ENCODE measurements at places on chromosomes 5 and 9.
A peak's percentile ranks its signal among the peaks of the same experiment; 100 is the strongest.

- no peak for DNase-seq
Measured at GRCh38 chr9:127614961-127615360, 2.9 kb downstream of the STXBP1 start.

GRCh38 chr5:131647048-131647769, 12.2 kb upstream of the RAPGEF6 start:
- DNase-seq: no peak

GRCh38 chr9:85258236-85258635, 483.5 kb downstream of the AGTPBP1 start:
- DNase-seq: no peak

- no peak for DNase-seq
Measured at GRCh38 chr5:62671479-62671878, 92.9 kb downstream of the LRRC70 start.

DNA sequence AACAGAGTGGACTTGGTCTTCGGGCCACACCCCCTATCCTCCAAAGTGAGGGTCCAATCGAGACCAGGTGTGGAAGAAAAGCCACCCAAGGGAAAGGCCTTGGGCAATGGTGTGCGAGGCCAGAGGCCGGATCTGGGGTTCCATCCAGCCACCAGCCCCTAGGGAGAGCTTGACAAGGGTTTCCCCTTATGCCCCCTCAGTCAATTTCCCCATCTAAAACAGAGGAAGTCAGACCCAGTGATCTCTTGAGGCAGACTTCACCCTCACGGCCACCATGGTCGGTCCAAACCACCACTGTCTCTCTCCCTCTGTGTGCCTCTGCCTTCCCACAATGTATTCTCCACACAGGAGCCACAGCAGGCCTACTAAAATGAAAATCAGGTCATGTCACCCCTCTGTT, 82.9 kb downstream of the C5orf15 start:
- no peak for DNase-seq

DNA sequence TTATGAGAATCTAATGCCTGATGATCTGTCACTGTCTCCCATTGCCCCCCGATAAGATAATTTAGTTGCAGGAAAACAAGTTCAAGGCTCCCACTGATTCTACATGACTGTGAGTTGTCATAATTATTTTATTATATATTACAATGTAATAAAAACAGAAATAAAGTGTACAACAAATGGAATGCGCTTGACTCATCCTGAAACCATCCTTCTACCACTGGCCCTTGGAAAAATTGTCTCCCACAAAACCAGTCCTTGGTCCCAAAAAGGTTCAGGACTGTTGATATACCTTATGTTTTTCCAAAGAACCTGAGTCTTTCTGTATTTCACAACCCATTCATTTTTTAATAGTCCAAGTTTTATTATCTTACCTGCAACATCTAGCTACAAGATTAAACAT, 403.5 kb downstream of the TAF11L14 start:
- no peak for DNase-seq

GRCh38 chr5:12099296-12099695, 195.1 kb upstream of the CTNND2 start:
- no peak for DNase-seq

GRCh38 chr9:7970681-7971330, 171.2 kb upstream of the DMAC1 start:
- DNase-seq: no peak

- DNase-seq: no peak
Measured at GRCh38 chr5:173760461-173761177, 127.5 kb upstream of the CPEB4 start.

DNA sequence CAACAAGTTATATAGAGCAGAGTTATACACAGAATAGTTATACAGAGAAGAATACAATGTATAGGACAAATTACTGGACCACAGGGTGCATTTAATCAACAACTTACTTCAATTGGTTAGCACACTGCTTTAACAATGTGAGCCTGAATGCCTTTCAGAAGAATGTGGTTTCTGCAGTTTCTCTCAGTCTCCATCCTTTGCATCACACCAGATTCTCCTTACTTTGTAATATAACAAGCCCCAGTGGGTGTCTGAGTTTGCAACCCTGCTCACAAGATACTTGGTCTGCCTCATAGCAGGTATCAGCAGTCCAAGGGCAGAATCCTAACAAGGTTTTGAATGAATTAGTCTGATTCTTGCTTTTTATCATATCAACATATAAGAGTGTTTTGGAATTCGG, 114.6 kb downstream of the GABRB2 start:
- DNase-seq: no peak

- no peak for DNase-seq
Measured at GRCh38 chr5:164206196-164206595, 700.8 kb downstream of the MAT2B start.

DNA sequence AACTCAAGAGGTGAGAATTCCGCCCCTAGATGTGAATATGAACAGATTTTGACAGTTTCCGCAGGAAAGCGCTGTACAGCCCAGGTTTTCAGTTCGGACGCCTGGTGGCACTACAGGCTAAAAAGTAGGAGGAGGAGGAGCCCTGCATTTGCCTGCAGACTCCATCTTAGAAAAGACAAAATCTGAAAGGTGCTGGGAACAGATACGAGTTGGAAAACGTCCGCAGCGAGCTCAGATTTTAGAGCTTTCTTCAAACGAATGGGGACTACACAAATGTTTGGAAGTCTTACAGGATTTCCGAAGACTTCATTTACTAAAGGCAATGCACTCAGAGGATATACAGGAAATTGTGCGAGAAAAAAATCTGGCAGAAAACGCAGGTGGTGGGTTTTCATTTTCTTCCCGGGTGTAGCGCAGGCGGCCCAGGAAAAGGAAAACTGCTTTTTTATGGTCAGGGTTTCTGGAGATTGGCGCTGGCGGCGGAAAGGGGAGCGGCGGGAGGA, 9.9 kb upstream of the PCDHB2 start:
- peak; percentile 70 for DNase-seq

DNA sequence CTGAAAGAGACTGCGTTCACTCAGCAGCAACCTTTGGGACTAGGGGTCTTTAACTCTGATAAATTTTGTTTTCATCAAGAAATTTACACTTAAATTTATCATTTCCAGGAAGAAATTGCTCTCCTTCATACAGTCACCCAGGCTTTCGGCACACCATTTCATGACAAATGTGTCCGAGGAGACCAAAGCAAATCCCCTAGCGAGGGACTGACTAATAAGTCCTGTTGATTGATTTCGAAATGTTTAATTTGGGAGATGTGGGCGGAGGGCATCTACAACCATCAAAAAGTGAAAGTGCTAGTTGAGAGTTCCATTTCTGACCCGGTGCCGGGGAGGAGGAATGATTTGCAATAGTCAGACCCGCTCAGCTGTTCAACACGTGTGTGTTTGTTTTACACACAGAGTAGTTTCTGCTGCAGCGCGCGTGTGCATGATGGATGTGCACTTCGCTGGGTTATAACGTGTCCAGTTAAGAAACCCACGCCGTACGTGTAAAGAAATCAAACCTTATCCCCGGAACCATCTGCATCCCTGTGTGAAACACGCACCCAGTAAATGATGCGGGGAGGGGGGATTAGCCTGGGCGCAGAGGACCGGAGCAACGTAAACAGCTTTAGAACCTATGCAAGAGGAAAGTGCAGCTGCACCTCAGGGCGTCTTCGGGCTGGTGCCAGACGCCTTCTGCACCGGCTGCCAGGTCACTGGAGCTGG, 845 bp upstream of the NR4A3 start:
- peak; percentile 40 for DNase-seq

GRCh38 chr5:86118542-86118941, 499.2 kb upstream of the COX7C start:
- no peak for DNase-seq

DNA sequence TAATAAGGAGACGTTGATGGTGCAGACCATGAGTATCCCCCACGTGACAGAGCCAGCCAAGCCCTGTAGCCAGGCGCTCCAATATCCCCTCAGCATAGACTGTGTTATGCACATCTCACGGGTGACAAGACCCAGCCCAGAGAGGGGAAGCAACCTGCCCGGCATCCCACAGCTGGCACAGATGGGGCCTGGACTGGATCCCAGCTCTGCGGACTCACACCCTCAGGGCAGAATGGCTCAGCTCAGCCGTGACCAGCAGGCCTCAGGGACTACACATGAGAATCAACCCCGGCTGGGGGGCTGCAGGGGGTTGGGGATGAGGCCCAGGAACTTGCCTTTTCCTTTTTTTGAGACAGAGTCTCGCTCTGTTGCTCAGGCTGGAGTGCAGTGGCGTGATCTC, 11.7 kb downstream of the FIBCD1 start:
- no peak for DNase-seq

- DNase-seq: no peak
Measured at GRCh38 chr5:95923918-95924544, 37.6 kb downstream of the ELL2 start.

DNA sequence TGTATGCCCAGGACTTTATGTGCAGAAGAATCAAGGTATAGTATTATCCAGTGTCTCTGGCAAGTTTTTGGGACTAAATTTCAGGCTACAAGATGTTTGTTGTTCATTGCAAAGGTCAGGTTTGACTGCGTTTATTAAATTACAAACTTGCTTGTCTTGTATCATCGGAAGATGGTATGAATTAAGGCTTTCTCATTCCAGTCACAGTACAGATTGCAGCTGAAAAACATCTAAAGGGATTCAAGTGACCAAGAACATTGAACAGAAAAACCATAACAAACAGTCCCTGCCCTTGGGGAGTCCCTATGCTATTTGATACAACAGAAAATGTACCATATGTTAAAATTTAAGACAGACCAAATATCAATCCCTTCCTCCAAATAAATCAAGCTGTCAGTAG, 244.7 kb upstream of the TNC start:
- no peak for DNase-seq

DNA sequence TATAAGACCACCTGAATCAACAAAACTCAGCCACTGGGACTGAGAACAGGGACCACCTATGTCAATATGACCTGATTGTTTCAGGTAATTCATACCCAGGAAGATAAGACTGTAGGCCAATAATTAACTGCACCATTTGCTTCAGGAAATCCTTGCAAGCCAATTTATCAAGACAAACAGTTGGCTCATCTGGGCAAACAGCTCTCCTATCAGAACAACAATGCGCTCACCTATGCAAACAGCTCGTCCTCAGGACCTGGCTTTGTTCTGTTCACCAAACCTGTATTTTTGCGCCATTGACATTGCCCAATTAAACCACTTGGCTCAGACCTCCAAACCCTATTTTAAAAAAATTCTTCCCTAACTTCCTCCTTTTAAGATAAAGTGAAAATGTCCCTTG, 92.3 kb upstream of the MARCHF11 start:
- no peak for DNase-seq

DNA sequence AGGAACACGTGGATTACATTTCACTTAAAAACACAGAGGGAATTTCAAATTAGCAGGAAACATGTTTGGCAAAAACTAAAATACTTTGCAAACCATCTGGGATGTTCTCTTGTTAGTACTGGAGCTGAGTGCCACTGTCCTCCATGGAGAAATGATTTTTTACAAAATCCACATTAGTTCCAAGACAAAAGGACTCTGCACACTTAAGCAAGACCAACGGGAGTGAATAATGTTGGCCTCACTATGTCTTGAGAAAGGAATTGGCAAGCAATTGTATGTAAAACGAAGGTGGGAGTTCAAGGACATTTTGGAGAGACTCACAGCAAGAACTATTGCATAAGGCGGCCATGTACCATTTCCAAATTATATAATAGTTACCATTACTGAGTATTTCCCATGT, 547.5 kb downstream of the EBF1 start:
- DNase-seq: no peak

DNA sequence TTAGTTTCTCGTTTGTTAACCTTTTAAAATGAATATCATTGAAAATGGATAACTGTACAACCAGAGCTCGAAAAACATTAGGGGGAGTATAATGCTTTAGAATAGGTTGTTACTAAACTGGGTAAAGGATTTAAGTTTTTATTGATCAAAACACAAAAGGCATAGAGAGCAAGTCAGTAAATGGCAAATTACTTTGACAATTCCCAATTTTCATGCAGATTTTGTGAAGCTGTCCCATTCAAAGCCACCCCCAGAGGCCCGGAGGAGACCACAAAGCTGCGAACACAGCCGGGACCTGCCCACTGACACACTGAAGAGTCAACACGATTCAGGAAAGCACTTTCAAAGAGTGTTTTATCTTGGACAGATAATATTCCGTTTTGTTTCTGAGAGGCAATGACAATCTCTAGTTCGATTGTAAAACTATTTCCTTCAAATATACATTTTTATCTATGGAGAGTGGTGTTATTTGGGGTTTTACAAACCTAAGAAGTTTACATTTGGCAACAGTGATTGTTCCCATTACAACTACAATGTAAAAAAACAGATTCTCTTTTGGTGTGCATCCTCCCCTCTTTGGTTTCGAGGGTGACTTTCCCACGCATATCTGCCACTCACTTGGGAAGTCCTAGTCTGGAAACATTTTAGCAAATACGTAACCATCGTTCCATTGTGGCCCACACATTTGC, 182.6 kb upstream of the TBCA start:
- no peak for DNase-seq

GRCh38 chr5:8209500-8209899, 340.6 kb downstream of the MTRR start:
- DNase-seq: no peak

DNA sequence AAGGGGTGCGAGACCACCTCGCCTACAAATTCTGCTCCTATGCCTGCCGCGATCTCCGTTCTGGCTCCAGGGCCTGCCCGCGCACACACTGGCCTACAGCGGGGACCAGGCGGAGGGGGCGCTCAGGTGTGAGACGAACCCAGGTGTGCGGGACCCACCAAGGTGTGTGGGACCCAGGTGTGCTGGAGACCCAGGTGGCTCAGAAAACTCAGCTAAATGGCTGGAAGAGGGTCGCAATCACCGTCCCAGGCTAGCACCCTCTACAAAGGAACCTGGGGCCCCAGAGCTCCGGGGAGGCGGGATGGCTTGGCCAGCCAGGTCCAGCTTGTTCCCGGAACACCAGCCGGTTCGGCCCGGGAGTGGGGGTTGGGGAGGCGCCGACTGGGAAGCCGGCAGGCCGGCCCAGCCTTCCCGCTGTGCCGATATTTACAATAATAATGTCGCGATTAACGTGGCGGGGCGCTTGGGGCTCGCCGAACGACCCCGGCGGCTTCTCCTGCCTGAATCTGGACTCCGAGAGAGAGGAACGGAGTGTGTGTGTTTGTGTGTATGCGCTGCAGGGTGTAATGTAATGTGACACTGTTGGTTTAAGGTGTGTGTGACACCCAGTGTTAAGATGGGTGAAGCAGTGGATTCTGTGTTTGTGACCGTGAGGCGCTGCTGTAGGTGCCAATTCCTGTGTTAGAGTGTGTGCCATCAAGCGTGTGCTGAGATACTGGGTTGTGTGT, 1.4 kb downstream of the PCDH1 start:
- no peak for DNase-seq

- no peak for DNase-seq
Measured at GRCh38 chr5:82789095-82789494, 288.1 kb downstream of the TMEM167A start.

- DNase-seq: no peak
Measured at GRCh38 chr5:82295144-82295543, 17.0 kb upstream of the RPS23 start.

DNA sequence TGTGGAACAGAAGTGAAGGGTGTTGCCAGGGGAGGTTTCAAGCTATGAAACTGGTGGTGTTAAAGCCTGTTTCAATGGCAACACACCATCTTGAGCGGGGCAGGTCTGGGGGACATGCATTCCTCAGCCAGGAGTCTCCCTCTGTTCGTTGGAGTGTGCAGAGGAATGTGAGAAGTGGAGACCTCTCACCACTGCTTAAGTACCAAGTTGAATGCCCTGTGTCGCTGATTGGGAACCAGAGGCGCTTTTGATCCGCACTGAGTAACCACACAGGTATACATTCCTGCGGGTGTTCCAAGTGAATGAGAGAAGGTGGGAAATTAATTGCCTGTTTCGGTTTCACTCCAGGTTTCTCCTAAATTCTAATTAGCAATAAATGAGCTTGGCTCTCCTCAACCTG, 99.4 kb downstream of the LIX1 start:
- DNase-seq: no peak
